ENCODE measurements at places on chromosomes 6 and 20.

GRCh38 chr20:54148947-54149764, 24.6 kb downstream of the CYP24A1 start:
- DNase-seq, result no peak

DNA sequence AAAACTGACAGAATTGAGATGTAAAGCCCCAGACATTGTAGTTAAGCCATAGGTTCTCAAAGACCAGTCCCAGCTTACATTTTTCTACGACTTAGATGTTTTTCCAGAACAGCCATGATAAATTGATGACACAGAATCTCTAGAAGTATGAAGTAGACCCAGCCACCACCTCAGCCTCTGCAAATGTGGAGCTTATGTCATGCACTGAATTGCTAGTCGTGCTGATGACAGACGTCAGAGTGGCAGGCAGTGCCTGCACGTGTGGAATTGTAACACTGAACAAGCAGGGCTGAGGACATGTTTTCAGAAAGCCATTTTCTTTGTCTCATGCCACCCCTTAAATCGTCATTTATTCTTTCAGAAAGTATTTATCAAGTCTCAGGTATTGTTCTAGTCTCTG, 72.4 kb upstream of the TMEM181 start:
- DNase-seq, result no peak

GRCh38 chr6:110939429-110940200, 18.9 kb upstream of the GTF3C6 start:
- no peak for DNase-seq

- no peak for DNase-seq
These were observed 12.0 kb upstream of the PTPN1 start for GRCh38 chr20:50498071-50498776.

DNA sequence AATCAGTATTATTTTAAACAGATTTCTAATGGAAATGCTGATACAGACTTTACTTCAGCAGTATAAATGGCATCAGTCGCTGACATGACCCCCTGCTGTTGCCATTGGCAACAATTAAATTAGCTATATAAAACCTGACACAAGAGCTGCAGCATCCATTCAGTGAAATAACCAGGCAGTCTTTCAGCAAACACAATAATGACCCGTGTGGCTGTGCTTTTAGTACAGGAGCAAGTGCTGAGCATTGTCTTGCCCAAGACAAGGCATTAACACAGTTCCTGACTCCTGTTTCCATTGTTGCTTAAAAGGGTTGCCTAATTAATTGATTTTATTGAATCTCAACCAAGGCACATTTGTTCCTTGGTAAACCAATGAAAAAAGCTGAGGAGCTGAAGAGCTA, 382.1 kb downstream of the HACE1 start:
- DNase-seq, result no peak

DNA sequence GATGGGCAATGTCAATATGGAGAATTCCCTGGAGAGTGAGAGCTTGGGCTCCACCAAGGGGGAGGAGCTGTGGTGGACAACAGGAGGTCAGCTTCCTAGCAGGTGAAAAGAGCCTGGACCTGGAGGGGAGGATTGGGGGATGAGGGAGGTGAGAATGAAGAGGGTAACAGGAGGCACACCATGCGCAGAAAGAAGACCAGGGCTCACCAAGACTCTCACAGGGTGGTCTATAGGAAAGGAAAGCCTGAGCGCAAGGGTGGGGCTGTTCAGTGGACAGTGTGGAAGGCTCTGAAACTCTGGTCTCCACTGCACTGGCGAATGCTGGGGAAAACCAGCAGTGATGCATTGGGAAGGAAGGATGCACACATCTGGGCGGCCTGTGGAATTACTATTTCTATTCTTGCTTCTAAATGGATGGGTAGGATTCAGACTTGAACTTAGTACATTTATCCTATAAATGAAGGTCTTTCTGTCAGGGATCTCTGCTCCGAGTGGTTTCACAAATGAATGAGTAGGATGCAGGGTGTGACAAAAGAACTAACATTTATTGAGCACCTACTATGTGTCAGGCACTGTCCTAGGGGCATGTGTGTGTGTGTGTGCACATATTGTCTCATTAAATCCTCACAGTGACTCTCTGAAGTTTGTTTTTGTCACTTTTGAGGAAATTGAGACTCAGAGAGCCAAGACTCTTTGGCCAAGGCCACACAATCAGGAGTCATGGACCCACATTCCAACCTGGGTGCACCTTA, 152.7 kb downstream of the CD83 start:
- no peak for DNase-seq

- no peak for DNase-seq
These were observed 160.9 kb downstream of the DTNBP1 start for GRCh38 chr6:15501826-15502445.

GRCh38 chr6:64280569-64280968, 645.0 kb downstream of the PHF3 start:
- DNase-seq, result no peak

- no peak for DNase-seq
These were observed 1.6 kb upstream of the ARMC2 start for GRCh38 chr6:108846628-108847027.

- DNase-seq, result no peak
These were observed 70.6 kb upstream of the SOX4 start for GRCh38 chr6:21522797-21523456.

DNA sequence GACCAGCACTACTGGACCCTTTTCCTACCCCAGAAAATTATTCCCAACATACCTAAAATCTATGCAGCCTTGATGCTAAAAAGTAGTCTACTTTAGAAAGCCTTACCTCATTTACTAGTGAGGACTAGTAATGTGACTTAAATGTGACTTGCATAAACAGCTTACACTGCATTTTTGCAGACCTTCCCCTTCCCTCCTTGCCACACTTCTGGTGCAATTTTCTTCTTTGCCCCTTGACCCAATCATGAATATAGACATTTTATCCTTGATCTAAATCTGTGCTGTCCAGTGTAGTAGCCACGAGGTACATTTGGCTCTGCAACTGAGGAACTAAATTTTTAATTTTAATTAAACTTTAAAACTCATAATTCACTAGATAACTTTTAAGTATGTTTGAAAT, 7.0 kb upstream of the ZKSCAN8 start:
- no peak for DNase-seq

- DNase-seq, result no peak
These were observed 42.9 kb downstream of the UQCC1 start for GRCh38 chr20:35368666-35369423.

DNA sequence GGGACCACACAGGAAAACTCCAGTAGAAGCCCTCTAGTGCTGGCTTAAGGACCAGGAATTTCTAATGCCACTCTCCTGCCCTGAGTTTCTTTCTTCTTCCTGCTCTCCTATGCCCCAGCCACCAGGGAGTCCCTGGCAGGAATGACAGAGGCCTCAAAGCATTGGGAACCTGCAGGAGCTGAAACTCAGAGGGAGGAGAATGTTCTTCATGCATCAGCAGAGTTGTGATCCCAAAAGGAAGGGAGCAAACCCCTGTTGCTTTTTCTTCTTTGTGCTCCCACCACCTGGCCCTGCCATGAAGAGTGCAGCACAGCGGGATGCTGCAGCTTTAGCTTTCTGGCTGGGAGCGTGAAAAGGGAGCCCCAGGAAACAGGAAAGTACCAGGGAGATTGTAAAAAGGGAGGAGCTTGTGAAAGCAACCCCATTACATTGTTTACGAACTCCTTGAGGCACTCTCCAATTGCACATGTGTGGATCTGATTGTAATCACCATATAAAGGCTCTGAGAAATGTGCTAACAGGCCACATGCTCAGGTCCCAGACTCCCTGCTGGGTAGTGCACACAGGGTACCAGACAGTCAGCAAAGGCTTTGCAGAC, 34.7 kb upstream of the FKBP1A start:
- no peak for DNase-seq

- no peak for DNase-seq
These were observed 121.2 kb upstream of the AKAP12 start for GRCh38 chr6:151118461-151119123.

GRCh38 chr6:106324726-106325335, 729 bp downstream of the ATG5 start:
- DNase-seq, result no peak

DNA sequence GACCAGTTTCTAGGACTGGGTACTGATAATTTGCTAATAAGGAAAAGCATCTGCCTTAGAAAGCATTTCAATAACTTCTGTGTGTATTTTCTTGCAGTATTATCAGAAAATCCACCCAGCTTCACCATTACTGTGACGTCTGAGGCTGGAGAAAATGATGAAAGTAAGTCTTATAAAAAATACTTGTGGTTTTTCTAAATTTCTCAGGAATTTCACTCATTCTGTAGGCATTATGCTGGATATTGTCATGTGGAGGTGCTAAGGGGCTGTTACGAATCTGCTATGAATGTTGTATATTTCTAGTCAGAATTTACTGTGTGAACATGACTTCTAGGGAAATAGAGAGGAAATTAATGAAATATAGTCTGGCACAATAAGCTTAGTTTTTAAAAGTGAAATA, 8.9 kb downstream of the RWDD1 start:
- no peak for DNase-seq

DNA sequence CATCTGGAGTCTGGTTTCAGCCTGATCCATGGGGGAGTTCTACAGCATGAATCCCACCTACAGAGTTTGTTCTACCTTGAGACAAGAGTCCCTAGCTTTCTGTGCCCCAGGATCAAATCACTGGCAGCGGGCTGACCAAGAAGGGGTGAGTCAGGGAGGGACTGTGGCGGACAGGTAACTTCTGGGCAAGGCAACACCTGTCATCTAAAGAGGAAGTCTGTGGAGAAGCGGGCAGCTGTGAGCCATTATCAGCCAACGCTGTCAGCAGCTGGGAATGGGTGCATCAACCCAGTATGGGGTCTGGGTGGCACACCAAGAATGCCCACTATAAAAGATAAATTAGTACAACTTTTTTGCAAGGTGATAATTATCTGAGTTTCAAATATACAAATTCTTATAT, 45.9 kb downstream of the UBE3D start:
- DNase-seq, result no peak

DNA sequence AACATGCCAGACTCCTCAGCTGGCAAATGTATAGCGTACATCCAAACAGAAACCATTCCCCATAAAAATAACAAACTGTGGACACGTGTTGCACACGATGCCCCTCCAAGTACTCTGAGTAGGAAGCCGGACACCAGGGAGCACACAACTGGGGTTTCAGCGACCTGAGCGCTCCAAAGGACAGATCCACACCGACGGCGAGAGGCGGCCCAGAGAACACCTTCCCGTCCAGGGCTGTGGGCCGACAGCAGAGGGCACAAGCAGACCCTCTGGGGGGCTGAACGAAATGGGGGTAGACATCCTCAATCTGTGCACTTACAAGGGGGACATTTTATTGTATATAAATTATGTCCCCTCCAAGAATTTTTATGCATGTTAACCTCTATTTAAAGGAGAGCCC, 24.7 kb downstream of the TAF4 start:
- DNase-seq, result no peak

GRCh38 chr20:51420111-51420510, 122.4 kb downstream of the NFATC2 start:
- DNase-seq, result no peak

GRCh38 chr6:22155551-22155950, 141.3 kb downstream of the PRL start:
- no peak for DNase-seq

GRCh38 chr20:8255945-8256632, 124.0 kb downstream of the PLCB1 start:
- DNase-seq, result no peak

- no peak for DNase-seq
These were observed 20.8 kb downstream of the HLA-DRA start for GRCh38 chr6:32460528-32460927.

DNA sequence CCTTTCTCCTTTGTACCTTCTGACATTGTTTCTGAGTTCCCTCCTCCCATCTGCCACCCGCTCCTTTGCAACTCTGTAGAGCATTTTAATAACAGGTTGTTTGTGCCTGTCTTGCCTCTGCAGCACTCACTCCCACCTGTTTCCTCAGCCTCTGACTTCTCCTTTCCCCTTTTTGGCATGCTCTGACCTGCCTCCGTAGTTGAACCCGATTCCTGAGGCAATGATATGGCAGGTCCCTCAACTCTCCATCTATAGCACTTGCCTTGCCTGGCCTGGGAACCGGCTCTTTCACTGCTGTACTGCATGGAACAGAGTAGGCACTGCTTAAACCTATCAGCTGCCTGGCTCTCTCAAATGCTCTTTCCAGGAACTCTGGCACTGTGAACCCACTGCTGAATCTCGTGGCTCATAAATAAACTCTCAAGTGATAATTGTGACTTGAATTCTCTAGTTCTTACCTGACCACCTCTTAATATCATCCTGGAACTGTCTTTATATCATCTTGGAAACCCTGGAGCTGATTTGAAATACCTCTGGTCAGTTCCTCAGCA, 50.3 kb downstream of the UTRN start:
- no peak for DNase-seq

DNA sequence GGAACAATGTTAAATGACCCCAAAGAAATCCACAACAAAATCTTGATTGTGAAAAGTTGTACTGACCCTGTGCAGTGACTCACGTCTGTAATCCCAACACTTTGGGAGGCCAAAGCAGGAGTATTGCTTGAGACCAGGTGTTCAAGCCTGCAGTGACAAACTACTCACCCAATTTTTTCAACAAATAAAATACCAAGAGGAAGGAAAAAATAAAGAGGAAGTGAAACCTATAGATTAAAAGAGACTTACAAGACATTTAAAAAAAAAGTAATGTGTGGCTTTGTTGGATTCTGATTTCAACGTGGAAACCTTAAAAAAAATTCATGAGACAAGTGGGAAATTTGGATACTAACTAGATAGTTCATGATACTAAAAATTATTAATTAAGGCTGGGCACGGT, 31.9 kb downstream of the GINS1 start:
- DNase-seq, result no peak

- DNase-seq, result no peak
These were observed 25.3 kb upstream of the PYGB start for GRCh38 chr20:25222461-25223178.

DNA sequence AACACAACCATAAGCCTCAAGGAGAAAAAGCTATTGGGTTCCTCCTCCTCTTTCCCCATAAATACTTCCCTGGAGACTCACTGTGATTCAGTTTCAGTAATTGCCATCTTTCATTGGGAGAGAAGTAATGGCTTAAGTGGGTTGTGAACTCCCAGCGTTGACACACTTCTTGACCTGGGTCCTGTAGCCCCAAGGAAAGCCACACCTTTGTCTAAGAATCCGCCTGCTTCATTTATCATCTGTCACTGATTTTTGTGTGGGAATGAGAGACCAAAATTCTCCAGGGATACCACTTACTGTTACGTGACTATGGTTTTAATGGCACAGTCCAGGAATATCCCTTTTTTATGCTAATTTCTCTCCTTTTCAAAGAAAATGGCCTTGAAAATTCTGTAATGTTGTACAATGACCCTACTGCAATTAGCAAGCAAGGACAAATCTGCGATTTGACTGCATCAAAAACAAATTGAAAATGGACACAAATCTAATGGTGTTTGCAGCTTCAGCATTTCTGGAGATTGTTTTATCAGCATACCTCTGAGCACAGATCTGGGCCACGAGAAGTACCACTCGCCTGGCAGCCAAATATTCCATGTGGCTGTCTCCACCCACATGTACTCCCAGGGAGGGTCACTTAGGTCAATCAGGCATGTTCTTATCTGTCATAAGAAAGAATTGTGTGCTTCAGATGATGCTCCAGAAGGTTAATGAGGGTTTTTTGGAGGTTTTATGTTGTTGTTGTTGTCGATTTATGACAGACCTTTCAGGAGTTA, 29.8 kb downstream of the DCBLD1 start:
- DNase-seq, result no peak

- DNase-seq, result no peak
These were observed 657 bp downstream of the EMILIN3 start for GRCh38 chr20:41365777-41366545.

Data from GM12892 (cell line).